ENCODE measurements at places on chromosomes 7 and 10.

DNA sequence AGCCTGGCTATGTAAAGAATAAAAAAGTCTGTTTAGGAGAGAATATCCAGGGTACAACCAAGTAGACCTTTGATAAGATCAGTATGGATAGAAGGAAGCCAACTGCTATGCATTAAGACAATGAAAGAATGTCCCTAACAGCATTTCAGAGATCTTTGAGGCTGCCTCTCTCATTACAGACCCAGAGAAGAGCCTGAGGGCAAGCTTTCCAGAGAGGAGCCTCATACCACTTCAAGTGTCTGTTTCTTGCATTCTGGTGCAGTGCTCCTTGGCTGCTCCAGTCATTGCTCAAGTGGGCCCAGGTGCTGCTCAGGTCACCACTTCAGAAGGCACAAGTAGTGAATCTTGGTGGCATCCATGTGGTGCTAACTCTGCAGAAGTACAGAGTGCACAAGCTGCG, 514.0 kb downstream of the PLXDC2 start:
- no peak for DNase-seq

DNA sequence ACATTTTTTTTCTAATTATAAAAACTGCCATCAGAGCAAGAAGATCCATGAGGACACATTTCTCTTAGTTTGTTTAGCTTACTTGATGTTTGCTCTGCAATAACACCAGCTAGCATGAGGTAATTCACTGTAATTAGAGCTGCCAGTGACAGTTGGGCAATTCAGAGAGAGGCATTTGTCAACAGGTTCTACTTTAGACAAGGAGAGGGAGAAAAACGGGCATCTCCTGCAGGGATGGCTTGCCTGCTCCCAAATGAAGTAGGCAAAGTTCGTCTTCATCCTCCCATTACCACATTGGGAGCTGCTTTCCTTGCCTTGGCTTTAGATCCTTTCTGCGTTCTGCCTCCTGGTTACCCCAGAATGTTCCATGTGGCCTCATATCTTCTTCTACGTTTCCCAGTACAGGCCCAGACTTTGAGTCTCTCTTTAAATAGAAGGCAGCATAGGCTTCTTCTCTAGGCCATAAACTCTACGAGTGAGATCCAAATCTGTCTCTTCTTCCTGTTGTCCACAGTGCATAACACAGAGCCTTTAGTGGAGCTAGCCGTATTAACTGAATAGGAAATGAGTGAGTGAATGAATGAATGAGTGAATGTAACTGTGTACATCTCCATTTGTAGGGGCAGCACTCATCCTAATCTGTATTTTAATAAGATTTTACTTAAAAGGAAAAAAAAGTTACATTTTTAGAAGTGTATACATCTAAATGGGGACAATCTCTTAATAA, 21.2 kb downstream of the ASB15 start:
- no peak for DNase-seq

DNA sequence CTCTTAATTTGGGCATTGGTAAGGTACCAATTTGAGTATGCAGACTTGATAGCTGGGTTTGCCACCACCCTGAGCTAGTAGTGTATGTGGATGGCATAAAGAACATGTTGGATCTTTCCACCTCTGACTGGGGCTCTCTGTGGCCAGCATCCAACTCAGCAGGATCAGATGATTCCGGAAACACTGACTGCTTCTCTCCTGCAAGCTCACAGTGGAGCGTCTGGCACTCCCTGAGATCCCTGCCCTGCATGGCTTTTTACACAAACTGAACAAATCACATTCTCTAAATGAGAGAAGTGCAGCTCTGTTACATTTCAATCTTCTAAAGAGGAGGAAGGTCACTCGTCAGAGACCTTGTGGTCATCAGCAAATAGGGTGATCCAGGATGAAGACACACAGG, 1057.5 kb downstream of the NRG3 start:
- DNase-seq = no peak

- no peak for DNase-seq
Measured at GRCh38 chr10:58577437-58577777, 64.7 kb downstream of the BICC1 start.

DNA sequence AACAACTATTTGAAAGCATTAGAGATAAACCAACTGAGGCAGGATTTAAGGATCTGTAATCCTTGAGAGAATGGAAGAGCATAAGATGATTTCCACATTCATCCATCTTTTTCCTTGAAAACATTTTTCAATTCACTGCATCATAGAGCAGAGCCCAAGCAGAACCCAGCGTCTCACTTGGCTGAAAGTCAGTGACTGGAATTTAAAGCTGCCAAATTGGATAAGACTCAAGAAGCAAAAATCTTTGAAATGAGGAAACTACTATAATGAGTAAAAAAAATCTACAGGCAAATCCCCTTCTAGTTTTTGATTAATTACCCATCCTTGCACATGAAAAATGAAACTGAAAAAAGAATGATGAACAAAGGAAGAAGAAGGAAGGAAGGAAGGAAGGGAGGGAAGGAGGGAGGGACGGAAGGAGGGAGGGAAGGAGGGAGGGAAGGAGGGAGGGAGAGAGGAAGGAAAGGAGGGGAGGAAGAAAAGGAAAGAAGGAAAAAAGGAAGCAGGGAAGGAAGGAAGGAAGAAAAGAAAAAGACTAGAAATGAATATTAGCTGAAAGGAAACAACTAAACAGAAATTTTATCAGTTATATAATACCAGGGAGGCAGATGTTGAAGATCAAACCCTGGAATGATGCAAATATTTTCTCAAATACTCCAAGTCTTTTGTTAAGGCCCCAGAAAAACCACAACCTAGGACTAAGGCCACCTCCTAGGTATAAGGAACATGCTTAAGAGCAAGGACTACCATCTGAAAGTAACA, 336.3 kb upstream of the MAGI2 start:
- no peak for DNase-seq

DNA sequence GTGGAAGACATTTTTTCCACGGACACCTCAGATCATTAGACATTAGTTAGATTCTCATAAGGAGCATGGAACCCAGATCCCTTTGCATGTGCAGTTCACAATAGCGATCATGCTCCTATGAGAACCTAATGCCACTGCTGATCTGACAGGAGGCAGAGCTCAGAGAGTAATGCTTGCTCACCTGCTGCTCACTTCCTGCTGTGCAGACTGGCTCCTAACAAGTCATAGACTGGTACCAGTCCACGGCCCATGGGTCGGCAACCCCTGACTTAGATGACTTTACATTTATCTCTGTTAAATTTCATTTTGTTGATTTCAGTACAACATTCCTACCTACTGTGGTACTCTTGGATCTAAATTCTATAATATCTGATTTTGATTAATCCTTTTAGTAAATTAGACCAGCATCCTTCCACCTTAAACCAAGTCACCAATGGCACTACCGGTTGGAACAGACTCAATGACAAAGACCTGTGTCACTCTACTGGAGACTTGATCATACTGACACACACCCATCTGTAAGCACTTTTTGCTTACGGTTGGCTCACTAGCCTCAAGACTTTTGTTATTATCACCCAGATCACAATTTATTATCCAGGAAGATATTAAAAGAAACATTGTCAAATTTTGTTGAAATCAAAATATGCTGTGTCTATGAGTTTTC, 8.0 kb upstream of the CCDC71L start:
- DNase-seq = no peak
